ENCODE measurements at places on chromosomes 1 and 21.

DNA sequence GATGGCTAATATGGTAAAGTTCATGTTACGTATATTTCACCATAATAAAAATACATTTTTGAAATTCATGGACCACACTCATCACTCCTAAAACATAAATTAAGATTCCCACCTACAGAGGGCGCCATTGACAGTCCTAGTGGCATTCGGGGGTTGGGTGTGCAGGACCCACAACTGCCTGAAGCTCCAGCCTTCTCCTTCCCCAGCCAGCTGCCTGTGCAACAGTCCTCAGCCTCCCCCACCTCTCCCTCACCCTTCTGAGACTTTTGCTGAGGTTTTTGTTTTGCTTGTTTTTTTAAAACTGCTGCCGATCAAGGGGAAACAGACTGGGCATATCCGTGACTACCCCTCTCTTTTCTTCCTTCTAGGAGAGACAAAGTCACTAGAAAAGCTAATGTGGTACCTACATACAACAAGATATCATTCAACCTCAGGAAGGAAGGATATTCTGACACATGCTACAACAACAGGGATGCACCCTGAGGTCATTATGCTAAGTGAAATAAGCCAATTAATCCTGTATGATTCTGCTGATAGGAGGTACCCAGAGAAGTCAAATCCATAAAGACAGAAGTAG lies 9.2 kb upstream of the EVA1C start:
- no peak for DNase-seq

DNA sequence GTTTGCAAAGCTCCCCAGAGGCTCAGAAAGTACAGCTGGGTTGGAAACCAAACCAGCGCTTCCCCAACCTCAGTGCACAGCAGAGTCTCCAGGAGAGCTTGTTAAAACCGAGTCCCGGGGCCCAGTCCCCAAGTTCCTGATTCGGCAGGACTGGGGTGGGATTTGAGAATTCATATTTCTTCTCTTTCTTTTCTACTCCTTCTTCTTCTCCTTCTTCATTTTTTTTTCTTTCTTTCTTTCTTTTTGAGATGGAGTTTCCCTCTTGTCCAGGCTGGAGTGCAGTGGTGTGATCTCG lies 136.8 kb downstream of the PGBD5 start:
- DNase-seq = no peak

- DNase-seq = no peak
Observed at GRCh38 chr1:234136073-234136472, 231.6 kb downstream of the SLC35F3 start.

GRCh38 chr1:33307494-33307864 lies 13.4 kb downstream of the A3GALT2 start:
- DNase-seq = no peak

- no peak for DNase-seq
Observed at GRCh38 chr1:41342774-41343355, 18.4 kb upstream of the FOXO6 start.

- DNase-seq = no peak
Observed at GRCh38 chr1:21764615-21765423, 18.1 kb downstream of the USP48 start.

DNA sequence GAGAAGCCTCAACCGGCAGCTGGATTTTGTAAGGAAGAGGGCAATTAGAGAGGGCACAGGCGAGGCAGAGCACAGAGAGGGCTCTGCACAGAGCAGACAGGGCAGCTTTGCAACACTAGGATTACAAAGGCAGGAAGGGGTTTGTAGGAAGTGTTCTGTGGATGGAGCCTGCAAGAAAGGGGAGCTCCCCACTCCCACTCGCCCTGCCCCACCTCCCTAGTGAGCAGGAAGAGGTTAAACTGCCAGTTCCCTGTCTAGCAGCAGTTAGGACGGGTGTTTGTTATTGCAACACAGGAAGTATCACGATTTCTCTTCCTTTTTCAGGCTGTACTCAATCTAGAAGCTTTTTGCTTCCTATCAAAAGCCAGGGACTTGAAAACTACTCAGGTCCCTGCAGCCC lies 63.3 kb upstream of the LRRC8D start:
- no peak for DNase-seq

GRCh38 chr1:224632381-224632871 lies 16.3 kb downstream of the CNIH3 start:
- no peak for DNase-seq

- DNase-seq = no peak
Observed at GRCh38 chr1:186424539-186424938, 36.4 kb downstream of the PDC start.

DNA sequence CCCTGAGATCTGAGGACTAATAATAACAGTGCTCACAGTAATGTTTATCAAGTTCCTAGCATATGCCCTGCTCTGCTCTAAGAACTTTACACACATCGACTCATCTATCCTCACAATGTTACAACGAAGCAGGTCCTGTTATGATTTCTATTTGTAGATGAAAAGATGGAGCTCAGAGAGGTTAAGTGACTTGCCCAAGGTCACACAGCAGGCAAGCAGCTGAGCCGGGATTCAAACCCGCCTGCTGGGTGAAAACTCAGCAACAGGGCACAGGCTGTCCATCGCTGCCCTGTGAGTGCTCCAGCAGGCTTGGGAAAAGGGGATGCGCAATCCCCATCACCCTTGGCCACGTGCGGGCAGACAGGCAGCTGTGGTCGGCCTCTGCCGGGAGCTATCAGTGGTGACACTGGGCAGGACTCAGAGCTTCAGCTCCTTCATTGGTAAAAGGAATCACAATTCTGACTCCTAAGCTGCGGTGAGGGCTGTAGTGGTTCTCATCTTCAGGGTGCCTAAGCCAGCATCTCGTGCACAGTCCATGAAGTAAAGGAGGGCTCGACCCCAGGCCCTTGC lies 173.3 kb upstream of the KLHDC7A start:
- no peak for DNase-seq

GRCh38 chr1:170145061-170145460 lies 698 bp upstream of the NTMT2 start:
- no peak for DNase-seq

DNA sequence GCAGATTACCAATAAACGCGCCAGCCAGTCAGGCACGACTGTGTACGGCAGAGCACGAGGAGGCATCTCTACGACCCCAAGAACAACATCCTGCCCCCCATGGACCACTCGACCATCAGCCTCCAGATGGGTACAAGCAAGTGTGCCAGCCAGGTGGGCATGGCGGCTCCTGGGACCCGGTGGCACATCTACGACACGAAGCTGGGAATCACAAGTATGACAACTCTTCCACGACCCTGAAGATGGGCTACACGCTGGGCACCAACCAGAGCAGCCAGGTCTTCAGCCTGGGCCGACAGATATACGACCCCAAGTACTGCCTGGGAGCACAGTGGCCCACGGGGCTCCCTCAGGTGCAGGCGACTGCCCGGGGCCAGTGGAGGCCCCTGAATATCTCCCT lies 217.6 kb downstream of the POTED start:
- DNase-seq = no peak

All from right lobe of liver (tissue), 6 donors.